ENCODE measurements at places on chromosomes 1 and 21.
A peak's percentile ranks its signal among the peaks of the same experiment; 100 is the strongest.

DNA sequence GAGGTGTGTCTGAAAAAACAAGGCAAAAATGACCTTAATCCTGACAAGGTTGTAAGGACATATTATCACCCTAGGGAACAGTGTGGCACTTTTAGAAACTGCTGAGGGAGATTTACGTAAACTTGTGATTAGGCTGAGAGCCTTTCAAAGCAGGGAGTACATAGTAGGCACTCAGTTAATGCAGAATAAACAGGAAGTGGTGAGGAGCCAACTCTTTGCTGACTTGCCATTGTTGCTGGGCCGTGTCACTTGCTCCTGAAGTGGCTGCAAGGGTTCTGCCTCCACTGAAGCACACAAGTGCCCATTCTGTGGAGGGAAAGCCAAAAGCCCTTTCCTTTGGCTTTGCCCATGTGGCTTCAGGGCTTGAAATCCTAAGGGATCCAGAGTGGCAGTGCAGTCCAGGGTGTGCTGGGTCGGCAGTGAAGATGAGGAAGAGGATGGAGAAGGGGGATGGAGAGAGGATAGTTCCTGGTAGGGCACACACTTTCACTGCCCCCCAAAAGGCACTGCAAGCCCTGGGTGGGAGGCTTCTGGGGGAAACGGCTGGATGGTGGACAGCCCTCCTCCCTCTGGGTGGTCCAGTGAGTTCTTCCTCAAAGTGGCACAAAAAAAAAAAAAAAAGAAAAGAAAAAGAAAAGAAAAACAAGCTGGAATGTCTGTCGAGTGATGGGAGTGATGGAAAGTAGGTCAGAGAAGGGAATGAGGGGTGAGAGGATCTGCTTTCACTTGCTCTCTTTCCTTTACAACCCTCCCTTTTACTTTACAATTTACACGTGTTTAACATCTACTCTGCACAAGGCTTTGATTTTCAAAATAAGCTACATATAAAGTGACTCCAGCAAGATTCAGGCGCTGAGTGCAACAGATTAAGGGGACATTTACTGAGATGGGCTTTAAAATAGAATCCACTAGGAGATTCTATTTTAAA lies 13.7 kb upstream of the RHEX start:
- DNase-seq = no peak

DNA sequence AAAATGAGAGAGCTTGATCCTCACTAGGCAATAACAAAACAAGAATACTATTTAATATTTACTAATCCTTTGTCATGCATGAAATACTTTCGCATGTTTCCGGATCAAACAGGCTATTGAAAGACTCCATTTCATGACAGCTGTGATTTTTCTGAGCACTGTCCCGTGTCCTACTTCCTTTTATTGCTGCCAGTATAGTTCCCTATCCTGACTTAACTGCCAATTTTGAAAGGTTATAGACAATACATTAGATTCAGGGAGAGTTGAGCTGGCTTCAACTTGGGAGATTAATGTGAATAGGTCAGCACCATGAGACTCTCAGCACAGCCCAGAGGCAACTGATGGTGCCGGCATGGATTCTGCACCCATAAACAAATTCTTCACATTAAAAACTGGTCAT lies 225.8 kb downstream of the VAV3 start:
- DNase-seq = no peak

DNA sequence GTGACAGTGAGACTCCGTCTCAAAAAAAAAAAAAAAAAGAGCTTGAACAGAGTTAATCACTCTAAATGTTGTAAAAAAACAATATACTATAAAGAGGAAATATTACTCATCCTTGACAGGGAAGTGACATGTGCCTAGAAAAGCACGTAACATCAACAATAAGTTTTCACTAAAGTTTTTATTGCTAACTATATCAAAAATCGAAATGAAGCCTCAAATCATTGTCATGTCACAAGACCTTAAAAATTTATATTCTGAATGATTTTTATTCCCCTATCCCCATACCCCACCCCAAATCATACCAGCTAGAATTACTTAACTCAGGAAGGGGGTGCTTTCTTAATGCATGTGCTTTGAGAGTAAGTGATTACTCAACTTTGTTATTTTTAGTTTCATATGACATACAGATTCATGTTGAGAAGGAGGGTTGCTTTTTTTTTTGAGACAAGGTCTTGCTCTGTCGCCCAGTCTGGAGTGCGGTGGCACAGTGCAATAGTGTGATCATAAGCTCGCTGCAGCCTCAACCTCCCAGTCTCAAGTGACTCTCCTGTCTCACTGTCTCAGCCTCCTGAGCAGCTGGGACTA lies 53.6 kb upstream of the MUTYH start:
- DNase-seq = no peak

DNA sequence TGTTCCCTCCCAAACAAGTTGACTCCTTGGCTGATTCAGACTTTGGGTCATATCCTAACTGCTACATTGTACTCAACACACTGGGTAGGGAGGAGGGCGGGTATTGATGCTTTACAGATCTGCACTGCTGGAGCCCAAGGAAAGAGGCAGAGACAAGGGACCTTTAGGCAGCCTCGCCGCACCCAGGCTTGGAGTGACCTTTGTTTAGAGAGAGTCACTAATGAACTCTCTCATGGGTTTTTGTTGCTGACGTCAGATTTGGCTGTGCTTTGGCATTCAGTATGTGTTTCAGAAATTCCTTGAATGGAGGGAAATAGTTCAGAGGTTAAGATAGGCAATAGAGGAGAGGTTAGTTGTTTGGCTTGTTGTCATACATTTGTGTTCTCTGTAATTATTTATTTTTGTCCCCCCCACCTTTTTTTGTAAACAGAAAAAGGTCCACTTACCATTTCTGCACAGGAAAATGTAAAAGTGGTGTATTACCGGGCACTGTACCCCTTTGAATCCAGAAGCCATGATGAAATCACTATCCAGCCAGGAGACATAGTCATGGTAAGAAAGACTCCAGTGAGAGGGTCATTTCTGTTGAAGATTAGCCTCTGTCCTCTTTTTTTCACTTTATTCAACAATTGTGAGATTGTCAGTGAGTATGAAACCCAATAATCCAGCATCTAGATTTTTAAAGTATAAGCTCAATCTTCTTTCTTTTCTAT lies 116.1 kb downstream of the ATP5PO start:
- DNase-seq = no peak

- DNase-seq = no peak
Measured at GRCh38 chr1:38640371-38640770, 219.2 kb downstream of the RRAGC start.

DNA sequence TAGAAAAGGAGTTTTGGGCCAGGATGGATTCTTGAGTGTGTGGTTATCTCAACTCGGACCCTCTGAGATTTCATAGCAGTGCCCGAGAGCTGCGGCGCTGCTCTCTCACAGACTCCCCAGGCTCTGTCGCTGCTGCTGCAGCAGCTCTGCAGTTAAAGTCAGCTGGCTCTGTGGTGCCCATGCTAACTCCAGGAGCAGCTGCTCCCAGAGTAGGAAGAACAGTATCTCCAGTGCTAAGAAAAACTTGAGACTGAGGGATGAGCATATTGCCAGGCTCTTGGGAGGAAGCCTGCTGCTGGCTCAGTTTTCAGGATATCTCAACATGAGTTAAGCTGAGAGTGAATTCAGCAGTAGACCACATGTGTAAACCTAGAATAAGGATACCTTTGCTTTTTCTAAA lies 4.5 kb downstream of the LCE2D start:
- DNase-seq = no peak

GRCh38 chr21:42563686-42564085 lies 50.0 kb downstream of the SLC37A1 start:
- no peak for DNase-seq

DNA sequence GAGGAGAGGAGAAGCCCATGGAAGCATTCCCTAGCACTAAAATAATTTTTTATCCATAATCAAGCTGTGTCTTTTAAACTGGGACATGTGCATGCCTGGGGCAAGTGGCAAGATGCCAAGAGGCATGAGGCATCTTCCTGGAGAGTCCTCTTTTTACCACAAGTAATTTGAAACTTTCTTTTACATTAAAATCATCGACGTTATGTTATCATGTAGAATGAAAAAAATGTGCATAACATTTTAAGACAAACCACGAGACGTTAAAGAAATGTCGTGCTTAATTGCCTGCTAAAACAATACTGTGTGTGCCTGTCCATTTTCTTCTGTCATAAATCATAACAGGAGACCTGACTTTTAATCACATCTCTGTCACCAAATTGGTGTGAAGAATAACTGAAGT lies 1.5 kb downstream of the STYXL2 start:
- DNase-seq = peak; percentile 88

GRCh38 chr1:37146071-37146470 lies 111.8 kb upstream of the GRIK3 start:
- no peak for DNase-seq

DNA sequence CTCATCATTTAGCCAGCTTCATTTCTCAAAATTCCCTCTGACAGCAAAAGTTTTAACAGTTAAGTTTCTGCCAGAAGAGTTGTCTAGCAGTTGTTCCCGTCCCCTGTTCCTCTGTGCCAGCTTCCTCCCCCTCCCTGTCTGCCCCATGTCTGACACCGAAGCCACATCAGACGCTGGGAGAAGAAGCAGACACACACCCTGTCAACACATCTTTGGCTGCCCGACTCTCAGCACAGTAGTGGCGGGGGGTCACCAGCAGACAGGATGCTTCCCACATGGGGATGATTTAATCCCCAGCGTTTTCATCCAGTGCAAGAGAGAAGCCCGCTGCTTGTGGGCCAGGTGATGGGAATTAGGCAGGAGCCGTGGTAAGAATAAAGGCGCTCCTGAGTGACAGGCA lies 379.4 kb upstream of the RUNX1 start:
- DNase-seq = peak; percentile 83

DNA sequence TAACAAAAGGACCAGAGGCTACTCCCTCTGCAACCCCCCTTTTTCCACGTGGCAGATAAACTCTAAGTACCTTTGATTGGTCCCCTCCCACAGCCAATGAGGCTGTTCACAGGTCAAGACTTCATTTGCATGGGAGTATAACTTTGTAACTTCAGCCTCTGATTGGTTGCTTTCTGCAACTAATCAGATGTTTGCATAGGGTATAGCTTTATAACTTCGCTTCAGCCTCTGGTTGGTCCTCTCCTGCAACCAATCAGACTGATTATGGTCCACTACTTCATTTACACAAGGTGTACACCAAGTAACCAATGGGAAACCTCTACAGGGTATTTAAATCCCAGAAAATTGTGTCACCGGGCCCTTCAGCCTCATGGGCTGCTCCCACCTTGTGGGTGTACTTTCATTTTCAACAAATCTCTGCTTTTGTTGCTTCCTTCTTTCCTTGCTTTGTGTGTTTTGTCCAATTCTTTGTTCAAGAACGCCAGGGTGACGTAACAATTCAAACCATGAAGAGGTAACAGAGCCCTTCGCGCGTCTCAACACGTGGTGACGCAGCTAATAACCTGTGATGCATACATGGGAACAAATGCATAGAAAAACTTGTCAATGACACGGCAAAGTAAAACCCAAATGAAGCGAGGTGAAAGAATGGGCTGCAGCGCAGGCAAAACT lies 47.2 kb downstream of the VPS26C start:
- no peak for DNase-seq

DNA sequence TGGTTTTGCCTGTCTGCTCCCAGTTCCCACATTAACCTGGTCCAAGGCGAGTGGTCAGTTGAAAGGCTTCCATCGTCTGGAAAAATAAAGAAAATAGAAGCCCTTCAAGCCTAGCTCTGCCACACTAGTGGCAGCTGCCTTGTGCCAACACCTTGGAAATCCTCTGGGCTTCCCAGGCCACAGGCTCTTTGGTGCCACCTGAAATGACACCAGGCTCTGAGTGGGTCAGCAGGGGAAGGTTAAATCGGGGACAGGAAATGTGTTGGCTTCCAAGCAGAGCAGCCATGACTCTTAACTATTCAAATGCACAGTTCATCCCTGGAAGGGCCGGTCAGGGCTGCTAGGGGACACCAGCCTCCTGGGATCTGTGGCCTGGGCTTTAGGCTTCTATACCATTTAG lies 558.7 kb downstream of the MATN1 start:
- no peak for DNase-seq

GRCh38 chr1:110509655-110510054 lies 9.3 kb downstream of the KCNA10 start:
- no peak for DNase-seq

DNA sequence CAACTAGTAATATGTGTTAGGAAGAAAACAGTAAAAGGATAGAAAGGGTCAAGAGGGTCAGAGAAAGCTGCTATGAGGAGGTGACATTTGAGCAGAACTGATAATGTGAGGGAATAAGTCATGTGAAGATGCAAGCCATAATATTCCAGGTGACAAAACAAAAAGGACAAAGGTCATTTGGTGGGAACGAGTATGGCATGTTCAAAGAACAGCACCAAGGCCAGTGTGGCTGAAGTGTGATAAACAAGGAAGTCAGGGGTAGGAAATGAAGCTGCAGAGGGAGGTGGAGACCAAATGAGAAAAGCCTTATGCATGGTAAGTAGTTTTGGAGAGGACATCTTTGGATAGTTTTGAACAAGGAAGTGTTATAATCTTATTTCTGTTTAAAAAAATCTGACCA lies 46.7 kb downstream of the LPGAT1 start:
- no peak for DNase-seq

- no peak for DNase-seq
Measured at GRCh38 chr1:216420263-216420662, 3.0 kb downstream of the USH2A start.

- DNase-seq = no peak
Measured at GRCh38 chr1:11335417-11336056, 62.5 kb downstream of the UBIAD1 start.

GRCh38 chr1:220888417-220888986 lies 9.3 kb downstream of the HLX start:
- no peak for DNase-seq

GRCh38 chr1:61453111-61453961 lies 271.6 kb downstream of the TM2D1 start:
- DNase-seq = peak; percentile 92

DNA sequence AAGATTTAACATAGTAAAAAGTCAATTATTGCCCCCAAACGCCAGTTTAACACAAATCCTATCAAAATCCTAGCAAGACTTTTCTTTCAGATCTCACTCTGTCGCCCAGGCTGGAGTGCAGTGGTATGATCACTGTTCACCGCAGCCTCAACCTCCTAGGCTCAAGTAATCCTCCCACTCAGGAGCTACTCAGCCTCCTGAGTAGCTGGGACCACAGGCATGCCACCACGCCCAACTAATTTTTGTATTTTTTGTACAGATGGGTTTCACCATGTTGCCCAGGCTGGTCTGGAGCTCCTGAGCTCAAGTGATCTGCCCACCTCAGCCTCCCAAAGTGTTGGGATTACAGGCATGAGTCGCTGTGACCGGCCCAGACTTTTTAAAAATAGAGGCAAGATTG lies 4.8 kb downstream of the SNIP1 start:
- DNase-seq = no peak

- peak; percentile 42 for DNase-seq
Measured at GRCh38 chr1:204475656-204476432, 18.8 kb downstream of the PIK3C2B start.

- peak; percentile 42 for DNase-seq
Measured at GRCh38 chr1:197776351-197777105, 1.2 kb upstream of the DENND1B start.
